ENCODE measurements at places on chromosomes 1 and 21.

GRCh38 chr21:41805038-41805437 is 38.2 kb upstream of the RIPK4 start:
- no peak for DNase-seq

GRCh38 chr1:211113566-211113965 is 20.4 kb downstream of the KCNH1 start:
- no peak for DNase-seq

GRCh38 chr1:244833734-244834542 is 1.5 kb upstream of the COX20 start:
- DNase-seq: peak; percentile 78

DNA sequence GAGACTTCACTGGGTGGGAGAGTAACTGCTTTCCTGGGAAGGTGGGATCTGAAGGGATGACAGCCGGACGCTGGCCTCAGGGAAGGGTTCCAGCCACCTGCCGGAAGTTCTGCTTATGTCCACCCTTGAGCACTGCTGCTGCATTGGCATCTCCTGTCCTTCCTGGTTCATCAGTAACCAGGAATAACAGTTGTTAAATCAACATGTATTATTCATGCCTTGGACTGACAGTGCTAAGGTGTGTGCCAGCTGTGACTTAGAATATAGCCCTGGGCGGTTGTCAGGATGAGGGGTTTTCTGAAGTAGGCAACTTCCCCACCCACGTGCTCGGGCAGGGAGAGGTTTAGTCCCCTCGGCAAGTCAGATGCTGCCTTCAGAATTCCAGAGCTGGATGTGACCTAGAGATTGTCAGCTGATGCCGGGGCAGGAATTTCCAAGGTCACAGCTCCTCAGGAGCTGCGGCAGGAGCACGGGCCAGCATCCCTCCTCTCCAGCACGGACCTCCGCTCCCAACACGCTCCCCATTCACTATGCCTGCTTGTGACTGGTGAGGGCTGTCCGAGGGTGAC is 17.9 kb downstream of the CLDN14 start:
- no peak for DNase-seq

- peak; percentile 45 for DNase-seq
Observed at GRCh38 chr1:8145545-8146202, 119.6 kb upstream of the ERRFI1 start.

DNA sequence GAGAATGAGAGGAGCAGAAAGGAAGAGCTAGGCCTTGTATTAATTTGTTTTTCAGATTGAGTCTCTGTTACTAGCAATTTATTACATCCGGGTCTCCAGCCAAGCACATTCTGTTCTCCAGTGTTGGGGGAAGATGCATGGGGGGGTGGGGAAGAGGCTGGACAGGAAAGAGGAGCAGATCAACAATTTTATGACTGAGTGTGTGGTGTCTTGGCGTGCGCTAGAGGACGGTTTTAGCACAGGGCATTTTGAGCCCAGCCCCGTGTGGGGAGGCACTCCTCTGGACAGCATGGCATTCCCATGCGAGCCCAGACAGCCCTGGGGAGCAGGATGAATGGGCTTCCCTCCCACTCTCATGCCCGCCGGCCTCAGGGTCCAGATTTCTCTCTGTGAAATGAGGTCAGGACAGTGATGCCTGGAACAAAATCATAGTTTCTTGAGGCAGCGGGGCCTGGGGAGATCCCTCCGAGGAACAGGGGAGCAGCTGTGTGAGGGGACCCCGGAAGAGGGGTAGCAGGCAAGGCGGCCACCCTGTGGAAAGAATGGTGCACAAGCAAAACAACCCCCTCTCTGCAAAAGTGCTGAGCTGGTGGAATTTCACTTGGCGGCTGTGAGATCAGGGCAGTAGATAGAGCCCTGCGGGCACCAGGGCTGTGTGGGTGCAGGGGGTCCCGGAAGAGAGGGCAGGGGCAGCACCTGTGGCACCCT is 16.3 kb downstream of the SOX13 start:
- DNase-seq: peak; percentile 76

GRCh38 chr1:66282343-66282852 is 251.6 kb upstream of the SGIP1 start:
- peak; percentile 94 for DNase-seq

DNA sequence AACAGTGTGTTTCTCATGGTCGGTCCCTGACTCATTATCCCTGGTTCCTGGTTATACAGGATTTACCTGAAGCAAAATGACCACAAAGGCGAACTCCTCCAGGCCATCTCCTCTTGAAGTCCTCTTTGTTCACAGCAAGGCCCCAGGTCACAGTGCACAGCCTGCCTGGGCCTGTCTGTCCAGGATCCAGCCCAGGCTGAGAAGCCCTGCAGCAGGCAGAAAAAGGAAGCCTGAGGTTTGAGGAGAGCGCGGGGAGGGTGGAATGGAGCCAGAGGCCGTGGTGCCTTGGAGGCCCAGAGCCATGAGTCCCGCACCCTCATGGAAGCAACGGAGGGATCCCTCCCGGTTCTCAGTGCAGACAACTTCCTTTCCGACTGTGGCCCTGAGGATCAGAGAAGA is 136.8 kb upstream of the IRF2BP2 start:
- DNase-seq: no peak

DNA sequence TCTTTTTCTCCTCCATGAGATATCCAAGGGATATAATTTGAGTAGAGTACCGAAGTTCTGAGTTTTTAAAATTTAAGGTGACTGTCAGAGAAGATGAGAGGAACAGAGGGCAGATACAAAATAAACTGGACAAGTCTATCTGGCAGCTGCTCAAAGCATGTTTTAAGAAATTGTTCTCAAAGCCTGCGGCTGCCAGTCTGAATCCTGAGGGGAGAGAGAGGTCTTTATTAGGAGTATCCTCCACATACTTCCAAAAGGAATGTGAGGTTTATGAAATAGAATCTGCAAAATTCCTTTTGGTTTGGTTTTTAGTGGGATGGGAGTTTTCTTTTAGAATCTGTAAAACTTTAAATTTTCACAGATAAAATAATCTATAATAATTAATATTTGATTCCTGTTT is 41.3 kb downstream of the TTC13 start:
- peak; percentile 19 for DNase-seq

- DNase-seq: no peak
Observed at GRCh38 chr1:207188901-207189300, 84.9 kb downstream of the C4BPA start.

- peak; percentile 26 for DNase-seq
Observed at GRCh38 chr1:205190845-205191577, 20.5 kb downstream of the DSTYK start.

- DNase-seq: no peak
Observed at GRCh38 chr1:39757501-39757900, 13.6 kb downstream of the OXCT2 start.

- peak; percentile 79 for DNase-seq
Observed at GRCh38 chr21:15058854-15059263, 5.9 kb downstream of the NRIP1 start.

All from iris pigment epithelial cell (primary cell).